ENCODE measurements at places on chromosomes 4 and X.

- no peak for DNase-seq
Observed at GRCh38 chr4:17521595-17521994, 6.6 kb downstream of the CLRN2 start.

DNA sequence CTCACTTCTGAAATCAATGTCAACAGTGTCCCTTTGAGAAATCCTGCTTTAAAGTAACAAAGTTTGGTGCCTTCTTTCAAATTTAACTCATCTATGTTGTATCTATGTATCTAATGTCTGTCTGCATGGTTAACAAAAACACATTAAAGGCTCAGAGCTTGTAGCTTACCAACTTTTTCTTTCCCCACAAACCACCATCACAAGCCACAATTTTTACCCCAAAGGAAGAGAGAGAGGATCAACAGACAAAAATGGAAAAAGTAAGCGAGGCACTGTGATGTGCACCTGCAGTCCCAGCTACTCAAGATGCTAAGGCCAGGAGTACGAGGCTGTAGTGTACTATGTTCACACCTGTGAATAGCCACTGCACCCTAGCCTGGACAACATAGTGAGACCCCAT is 17.2 kb downstream of the ATRX start:
- DNase-seq = no peak

DNA sequence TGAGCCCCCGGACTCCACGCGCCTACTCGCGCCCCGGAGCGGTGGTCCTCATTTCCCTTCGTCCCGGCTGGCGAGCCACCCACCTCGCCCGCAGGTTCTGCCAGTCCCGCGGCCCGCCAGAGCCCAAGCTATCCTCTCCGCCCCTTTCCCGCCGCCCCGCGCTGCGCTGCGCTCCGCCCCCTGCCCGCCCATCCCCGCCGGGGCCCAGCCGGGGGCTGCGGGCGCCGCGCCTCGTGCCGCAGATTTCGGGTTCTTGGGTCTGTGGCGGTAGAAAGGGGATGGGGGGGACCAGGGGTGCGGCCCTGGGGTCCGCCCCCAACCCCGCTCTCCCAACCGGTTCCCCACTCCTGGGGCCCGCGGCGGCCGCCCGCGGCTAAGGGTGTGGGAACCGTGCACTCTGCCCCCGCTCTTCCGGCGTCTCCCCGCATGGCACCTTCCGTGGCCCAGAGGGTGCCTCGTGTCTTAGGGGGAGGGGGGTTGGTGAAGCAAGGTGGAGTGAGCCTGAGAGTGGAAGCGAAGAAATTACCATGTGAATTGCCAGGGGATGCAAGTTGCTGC is 650.8 kb upstream of the DIPK2B start:
- peak; percentile 12 for DNase-seq

DNA sequence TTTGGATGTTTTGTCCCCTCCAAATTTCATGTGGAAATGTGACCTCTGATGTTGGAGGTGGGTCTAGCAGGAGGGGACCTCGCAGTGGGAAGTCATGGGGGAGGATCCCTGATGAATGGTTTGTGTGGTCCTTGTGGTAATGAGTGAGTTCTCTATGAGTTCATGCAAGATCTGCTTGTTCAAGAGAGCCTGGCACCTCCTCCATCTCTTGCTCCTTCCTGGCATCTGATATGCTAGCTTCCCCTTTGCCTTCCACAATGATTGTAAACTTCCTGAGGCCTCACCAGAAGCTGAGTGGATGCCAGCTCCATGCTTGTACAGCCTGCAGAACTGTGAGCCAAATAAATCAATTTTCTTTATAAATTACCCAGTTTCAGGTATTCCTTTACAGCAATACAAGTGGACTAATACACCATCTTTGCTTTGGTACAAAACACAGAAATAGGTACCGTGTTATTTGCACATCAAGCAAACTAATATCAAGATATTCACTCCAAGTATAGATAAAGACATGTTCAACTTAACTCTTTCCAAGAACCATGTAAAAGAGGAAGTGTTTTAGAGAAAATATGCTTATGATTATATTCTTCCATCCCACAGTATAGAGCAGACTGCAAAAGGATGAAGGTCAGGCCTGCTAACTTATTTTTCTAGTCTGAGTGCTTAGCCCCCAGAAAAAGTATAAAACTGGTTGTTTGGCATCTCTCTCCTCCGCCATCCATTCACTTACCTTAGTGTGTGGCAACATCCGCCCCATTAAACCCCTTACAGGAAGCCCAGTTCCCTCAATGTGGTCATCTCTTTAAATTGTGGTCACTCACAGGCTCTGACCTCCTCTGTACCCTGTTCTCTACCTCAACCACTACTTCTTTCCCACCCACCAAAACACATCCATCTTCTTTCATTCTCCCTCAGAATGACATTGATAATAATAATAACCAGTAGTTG is 6.7 kb downstream of the ARAP2 start:
- no peak for DNase-seq

GRCh38 chr4:36233567-36234266 is 10.6 kb downstream of the ARAP2 start:
- no peak for DNase-seq

DNA sequence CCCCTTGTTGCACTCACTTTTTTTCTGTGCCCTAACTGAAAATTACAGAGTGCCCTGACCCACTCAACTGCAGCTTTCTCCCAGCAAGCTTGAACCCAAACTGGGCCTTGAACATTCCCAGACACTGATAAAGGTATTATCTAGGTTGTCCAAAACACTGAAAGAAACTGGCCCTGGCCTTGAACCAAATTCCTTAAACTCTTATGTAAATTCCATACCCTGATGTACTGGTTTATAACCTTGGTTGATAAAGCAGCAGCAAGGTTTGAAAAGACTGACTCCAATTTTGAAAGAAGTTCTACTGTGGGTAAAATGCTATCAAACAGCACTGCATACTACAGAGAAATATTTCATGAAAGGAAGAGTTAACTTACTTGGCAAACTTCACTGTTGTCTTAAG is 125.6 kb downstream of the PHF8 start:
- DNase-seq = no peak

Measured in NCI-H510A (cell line).